ENCODE measurements at places on chromosomes 2 and 18.

- no peak for DNase-seq
These were observed 506.1 kb upstream of the FAM98A start for GRCh38 chr2:34105006-34105767.

GRCh38 chr18:56112984-56113383 lies 525.0 kb upstream of the TCF4 start:
- no peak for DNase-seq

DNA sequence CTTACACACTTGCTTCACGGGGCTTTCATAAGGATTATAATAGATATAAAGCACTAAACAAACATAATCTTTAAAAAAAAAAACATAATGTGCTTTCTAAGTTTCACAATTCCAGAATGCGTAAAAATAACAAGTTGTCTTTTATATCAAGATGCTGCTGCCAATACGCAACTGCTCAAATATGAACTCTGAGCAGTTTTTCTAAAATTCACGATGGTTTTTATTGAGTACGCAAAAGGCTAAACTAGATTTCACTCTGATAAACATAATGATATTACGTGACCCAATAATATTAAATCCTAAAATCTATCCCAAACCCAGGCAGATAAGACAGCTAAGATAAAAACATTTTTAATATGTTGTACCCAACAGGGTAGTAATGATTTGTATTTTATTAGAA lies 24.6 kb upstream of the MAT2A start:
- DNase-seq: no peak

DNA sequence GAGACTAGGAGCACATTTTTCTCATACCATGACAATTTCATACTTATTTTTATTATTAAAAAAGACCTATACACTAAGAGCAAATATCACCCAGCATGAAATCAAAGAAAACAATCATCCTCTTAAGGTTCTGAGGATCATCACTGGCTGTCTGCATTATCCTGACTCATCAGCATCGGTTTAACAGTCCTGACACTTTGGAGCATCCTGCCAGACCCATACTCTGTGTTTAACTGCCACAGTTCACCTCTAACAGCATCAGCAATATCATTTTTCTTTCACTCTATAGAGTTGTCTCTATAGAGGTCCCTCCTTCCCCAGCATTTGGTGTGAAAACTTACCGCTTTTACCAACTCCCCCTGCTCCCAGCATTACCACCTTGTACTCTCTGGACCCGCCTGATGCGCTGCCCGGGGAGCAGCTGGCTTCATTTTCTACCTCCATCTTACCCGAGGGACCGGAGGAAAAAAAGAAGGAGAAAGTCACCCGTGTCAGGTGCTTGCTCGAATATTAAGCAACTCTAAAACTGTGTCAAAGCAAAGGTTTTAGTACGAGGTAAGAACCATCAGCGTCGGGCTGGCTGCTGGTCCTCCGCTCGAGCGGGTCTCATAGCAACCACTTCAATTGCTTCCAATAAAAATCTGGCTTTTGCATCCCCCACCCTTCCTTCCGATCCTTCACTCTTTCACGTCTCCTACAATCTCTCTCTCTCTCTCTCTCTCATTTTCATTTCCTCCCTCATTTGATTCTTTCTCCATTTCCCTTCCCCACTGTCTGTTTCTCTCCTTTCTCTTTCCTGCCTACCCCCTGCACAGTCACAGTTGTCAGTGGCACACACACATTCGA lies at the start of gene RIT2:
TSS of gene RIT2 (minus strand) at position 610 of the 846 bp plus-strand sequence.
- no peak for DNase-seq

- no peak for DNase-seq
These were observed 117.6 kb upstream of the TTN start for GRCh38 chr2:178924817-178925216.

DNA sequence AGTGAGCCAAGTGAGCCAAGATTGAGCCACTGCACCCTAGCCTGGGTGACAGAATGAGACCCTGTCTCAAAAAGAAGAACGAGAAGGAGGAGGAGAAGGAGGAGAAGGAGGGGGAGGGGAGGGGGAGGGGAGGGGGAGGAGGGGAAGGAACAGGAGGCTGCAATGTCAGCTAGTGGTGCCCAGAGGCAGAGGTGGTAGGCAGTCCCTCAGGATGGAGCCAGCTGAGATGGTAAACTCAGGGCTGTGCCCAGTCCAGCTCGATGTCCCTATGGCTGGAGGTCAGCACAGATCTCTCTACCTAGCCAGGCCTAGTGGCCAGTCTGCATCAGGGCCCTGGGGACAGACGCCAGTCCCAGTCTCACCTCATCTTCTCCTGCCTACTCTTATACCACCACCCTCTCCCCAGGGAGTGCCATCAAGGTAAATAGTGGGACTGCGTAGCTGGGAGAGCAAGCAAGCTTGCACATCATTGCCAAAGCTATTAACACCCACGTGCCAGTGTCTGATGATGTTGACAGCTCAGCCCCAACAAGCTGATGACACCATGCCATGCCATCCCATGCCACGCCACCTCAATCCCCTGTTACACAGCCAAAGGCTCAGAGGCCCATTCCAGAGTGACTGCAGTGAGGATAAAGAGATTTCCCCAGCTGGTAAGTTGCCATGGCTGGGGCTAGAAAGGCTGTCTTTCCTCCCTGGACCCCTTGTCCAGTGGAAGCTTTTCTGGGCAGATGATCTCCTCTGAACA lies 7.6 kb upstream of the PLB1 start:
- DNase-seq: no peak

DNA sequence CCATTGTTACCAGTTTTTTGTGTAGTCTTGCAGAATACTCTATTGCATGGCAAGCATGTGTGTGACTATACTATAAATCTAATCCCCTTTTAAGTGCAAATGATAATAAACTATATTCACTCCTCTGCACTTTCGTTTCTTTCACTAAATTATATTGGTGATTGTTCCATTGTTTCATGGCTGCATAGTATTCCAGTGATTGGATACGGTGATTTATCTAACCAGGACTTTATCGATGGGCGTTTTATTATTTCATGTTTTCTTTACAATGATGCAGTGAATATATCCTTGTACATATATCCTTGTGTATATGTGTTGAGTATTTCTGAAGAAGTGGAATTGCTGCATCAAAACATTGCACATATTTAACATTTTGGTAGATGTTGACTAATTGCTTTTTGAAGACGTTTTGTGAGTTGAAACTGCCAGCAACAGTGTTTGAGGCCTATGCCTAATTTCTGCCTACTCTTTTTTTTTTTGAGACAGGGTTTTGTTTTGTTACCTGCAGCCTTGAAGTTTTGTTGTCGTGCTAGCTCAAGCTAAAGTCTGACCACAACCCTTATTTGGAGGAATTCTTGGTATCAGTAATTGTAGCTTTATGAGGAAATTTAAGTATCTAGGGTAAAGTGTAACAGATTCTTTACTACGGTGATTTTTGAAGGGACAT lies 2.7 kb downstream of the MIB1 start:
- no peak for DNase-seq
